Left renal pelvis (tissue), 4 donors: ENCODE measurements at places on chromosomes 1 and 21.

GRCh38 chr1:228013935-228014930, 7.4 kb downstream of the WNT3A start:
- DNase-seq = no peak

DNA sequence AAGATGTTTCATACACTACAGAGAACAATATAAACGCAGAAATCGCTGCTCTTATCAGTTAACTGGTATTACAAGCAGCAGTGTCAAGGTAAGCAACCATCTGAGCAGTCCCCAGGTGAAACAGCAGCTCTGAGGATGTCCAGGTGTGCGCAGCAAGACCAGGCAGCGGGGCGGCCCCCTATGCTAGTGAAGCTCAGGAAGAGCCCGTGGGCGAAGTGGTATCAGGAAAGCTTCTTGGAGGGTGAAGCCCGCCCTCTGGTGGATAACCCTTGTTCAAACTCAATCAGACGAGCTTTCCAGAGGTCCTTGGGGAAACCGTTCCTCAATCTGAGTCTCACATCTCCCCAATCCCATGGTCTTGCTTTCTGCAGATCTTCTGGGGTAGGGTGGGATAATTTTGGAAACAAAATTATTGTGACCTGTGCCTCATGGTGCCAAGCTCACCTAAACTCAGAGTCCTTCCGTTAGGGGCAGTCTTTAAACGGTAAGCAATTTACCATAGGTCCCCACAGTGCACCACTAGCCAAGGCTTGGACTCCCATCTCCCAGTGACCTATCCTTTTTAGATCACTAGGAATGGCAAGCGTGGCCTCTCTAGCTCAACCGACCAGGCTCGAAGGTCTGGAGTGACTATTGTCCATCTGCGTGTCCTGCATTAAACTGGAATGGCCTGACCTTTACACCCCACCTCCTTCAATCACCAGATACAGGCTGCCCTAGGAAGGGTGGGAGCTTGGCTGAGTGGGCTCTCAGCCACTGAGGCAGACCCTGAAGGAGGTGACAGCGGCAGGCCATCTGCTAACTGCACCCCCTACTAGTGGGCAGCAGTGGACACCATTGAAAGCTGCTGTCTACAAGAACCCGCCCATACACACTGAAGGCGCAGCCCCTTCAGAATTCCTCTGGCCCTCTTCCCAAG, 13.6 kb upstream of the FAM110D start:
- DNase-seq = no peak

DNA sequence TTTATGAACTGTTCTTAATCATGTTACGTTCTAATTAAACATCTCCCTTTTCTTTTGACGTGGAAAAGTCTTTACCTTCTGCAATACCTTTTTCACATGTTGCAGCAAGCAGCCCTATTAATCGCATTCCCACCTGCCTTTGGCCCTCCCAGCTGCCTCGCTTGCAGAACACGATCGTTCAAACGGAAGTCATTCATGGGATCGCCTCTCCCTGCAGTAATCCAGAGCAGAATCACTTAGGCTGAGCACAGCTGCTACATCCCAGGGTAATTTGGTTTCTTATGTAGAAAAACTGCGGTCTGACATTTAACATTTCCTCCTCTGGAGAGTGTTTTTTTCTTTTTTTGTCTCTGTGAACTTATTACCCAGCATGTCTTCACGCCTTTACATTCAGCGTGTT, 206.3 kb downstream of the KIF26B start:
- DNase-seq = no peak

DNA sequence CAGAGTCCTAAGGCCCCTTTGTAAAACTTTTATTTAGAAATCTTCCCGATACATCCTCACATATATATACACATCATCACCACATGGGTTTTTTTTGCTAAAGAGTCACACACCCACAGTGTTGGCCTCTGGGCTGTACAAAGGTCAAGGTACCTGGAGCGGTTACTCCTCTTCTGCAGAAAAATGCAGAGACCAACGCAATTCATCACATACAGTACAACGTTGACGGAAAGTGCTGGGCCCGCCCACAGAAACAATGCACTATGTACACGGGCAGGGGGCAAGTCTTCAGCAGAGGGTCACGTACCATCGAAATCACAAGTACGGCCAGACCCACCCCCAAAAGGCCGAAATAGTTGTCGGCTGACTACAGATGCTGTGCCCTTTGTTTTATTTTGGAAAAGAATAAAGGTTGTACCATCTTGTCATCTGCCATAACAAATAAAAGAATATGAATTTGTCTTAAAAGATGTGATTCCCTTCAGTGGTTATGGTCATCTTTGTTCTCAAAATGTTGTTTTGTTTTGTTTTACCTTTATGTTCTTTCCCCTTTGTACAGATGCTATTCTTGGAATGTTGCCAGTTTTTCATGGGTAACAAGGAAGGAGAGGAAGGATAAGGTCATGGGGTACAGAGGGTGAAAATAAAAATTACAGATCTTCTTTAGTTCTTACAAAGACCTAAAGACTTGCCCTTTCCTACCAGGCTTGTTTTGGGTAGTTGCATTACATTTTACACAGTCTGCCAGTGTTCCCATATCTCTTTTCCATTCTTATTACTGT, 15.6 kb downstream of the TAL1 start:
- no peak for DNase-seq

DNA sequence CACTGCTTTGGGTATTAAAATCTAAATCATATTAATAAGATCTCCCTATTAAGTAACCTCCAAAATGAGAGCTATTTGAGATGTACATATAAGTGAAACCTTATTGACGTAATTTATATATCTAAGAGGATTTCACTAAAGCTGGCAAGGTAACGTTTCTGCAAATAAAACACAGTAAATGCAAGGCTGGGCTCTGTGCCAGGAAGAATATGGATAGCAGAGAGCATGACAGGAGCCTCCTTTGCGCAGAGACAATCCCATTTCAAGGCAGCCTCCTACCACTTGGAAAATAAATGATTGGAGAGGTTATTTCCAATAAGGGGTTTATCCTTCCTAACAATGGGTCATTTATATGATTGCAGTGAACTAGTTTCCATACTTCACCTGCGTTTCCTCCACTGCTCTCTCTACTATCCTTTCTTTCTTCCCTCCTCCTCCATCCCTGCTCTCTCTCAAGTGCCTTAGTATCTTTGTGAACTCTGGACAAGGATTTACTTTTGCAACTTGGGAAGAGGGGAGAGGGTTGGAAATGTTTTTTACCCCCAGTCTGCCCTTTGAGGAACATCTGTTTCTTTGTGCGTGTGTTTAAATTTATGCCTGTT, 3.0 kb upstream of the NFIA start:
- DNase-seq = no peak

DNA sequence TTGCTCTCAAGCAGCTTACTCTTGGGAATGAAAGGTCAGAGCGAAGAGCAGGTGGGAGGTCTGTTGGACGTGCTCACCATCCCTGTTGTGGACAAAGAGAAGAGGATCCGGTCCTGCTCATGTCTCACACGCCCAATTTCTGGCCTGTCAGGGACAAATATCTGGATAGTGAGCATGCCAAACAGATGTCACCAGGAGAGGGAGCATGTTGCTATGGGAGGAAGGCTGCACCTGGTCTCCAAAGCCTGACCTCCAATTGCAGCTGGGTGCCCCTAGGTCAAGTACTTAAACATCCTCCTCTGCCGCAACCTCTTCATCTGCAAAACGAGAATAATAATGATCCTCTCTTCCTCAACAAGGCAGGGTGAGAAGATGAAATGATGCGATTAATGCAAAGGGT, 53.4 kb downstream of the DMRTA2 start:
- no peak for DNase-seq

GRCh38 chr1:43509740-43510375, 20.8 kb upstream of the PTPRF start:
- DNase-seq = no peak

GRCh38 chr21:32311621-32312020, 13.0 kb downstream of the MRAP start:
- DNase-seq = no peak

DNA sequence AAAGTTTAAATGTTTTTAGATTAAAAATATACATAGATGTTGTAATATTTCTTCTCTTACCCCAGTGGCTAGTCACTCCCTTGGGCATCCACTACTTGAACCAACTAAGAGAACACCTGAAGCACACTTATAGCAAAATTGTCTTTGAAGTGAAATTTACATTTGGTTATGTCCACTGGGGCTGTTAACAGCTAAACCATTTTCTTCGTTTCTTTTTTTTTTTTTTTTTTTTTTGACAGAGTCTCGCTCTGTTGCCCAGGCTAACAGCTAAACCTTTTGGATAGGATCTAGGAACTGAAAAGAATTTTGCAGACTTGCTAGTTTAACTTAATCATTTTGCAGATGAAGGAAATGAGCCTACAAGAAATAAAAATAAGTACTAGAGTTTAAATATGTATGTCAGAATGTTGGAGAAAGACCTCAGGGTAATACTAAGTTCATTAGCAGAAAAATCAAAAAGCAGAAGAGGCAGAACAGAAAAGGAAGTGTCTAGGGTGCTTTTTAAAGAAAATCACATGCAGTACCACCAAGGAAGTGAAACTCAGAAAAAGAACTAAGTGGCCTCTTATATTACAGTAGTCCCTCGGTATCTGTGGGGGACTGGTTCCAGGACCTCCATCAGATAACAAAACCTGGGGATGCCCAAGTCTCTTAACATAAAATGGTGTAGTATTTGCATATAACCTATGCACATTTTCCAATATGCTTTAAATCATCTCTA, 11.8 kb downstream of the DRAM2 start:
- no peak for DNase-seq

DNA sequence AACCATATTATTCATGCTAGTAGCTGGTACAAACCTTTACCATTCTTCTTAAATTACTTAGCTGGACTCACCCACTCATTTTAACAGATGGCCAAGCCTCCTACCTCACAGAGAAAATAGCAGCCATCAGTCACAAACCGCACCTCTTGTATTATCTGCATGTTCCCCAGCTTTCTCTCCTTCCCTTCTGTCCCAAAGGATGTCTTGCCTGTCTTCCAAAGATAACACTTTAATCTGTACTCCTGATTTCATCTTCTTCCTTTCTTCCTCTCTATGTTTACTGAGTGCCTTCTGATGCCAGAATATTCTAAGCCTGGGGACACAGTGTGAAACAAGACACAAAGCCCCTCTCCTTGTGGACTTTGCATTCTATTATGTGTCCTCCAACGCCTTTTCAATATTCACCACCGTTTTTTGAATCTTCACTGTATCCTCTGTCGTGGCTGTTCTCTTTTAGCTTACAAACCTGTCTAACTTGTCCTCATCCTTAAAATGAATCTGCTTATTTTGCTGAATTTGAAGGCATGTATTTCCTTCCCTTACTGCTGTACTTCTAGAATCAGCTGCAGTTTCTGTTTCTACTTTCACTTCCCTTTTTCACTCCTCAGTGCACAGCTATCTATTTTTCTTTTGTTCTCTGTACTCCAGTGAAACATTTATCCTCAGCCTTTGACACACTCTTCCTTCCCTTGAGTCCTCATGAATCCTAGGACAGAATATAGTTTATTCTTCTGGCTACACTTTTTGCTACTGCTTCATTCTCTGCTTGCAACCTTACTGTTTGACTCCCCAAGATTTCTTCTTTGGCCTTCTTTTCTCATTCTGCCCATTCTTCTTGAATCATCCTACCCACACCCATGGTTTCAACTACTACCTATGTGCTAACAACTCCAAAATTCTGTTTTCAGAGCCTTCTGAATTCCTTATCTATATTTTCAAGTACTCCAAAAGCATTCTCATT, 216.9 kb upstream of the SAMSN1 start:
- no peak for DNase-seq

- no peak for DNase-seq
Observed at GRCh38 chr1:101451888-101452287, 215.1 kb downstream of the S1PR1 start.

- no peak for DNase-seq
Observed at GRCh38 chr1:36481771-36482723, 666 bp downstream of the CSF3R start.

- no peak for DNase-seq
Observed at GRCh38 chr1:37761416-37762095, 3.4 kb downstream of the EPHA10 start.

DNA sequence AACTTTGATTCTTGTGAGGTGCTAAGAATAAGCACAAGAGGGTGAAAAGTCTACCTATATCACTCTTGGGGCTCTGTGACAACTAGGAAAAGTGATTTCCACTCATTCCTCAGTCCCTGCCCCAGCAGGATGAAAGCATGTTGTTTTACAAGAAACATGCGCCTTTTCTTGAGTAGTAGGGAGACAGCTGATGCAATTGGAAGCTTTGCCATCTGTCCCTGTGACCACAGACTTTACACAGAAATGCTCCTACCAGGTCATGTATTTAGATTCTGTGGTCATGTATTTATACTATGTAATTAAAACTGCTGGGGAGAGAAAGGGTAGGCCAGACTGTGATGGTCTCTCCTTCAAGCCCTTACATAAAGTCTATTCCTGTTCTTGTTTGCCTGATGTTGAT, 445.5 kb downstream of the PTPRC start:
- no peak for DNase-seq

GRCh38 chr1:154910851-154911250, 25.7 kb downstream of the PMVK start:
- no peak for DNase-seq

DNA sequence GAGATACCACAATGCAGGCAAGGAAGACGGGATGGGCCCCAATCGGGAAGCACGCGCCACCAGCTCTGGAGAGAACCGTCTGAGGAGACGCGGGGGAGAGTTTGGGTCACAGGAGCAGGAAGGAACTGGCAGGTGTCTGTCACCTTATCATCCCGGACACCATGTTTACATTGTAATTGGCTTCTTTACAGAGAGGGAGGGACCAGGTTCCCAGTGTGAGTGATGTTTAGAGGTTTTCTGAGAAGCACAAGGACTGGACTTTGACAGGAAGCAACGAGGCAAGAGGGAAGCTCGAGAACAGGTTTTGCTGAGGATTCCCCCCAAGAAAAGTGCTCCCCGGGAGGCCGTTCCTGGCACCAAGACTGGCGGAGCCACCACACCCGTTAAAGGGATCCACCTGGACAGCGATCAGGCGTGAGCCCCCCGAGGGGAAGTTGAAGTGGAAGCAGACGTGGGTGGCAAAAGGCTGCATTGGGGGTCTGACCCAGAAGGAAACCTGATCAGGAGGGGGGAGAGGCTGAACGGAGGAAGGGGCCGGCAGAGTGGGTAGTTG, 957 bp downstream of the EPS15 start:
- DNase-seq = peak; percentile 31

- no peak for DNase-seq
Observed at GRCh38 chr1:69082312-69082711, 485.4 kb upstream of the LRRC7 start.

DNA sequence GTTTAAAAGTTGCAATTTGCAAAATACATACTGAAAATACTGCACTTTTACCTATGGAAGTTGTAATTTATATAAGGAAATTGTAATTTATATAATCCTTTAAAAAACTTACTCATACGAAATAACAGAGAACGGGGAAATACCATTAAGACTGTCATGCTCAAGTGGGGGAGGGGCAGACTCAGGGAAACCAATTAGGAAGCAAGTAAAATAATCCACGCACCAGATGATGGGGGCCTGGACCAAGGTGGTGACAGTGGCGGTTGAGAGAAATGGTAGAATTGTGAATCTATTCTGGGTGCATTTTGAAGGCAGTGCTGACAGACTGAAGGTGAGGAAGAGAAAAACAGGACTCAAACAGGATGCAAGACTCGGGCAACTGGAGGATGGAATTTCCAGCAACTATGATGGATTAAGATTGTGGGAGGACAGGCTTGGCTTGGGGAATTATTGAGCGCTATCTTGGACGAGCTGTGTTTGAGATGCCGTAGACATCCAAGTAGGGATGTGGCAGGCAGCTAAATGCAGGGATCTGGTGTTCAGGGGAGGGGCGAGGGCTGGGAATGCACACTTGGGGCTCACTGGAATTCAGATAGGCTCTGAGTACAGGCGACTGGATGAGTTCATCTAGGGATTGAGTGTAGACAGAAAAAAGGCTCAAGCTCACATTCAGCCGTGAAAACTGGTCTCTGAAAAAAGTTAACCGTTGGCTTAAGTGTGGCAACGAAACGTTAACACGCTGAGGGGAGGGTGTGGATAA, 977 bp downstream of the LCA5L start:
- no peak for DNase-seq
